SJCRH30 (cell line): ENCODE measurements at places on chromosomes 1 and 21. TPM values are rescaled to one million over a fixed set of nuclear protein-coding genes. Genes with fewer than 3 reads are reported as not detected.

DNA sequence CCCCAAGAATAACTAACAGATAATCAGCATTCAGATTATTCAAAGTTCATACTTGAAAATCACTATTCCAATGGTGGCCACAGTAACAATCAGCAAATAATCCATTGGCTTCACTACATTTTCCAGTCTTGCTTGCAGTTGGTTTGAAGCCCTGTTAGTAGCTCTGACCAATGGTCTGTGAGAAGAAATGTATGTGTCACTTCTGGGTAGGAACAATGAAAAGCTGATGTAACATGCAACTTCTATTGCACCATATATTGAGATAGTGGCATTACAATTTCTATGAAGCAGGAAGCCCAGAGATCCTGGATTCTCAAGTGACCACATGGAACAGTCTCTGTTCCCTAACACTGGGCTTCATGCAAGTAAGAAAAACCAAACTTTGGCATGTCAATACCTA lies 250.9 kb upstream of the DAB1 start:
- no peak for DNase-seq
- no peaks in the 10 kb centered on the region for H3K36me3 ChIP-seq
- no peaks in the 10 kb centered on the region for H3K27me3 ChIP-seq

- H3K27me3 ChIP-seq, result no peaks in the 10 kb centered on the region
- H3K27ac ChIP-seq, result no peak overlapping the region
- no peak overlapping the region for H3K4me3 ChIP-seq
- no peaks in the 10 kb centered on the region for H3K4me1 ChIP-seq
Observed at GRCh38 chr1:185439727-185440415, 122.8 kb upstream of the IVNS1ABP start.

DNA sequence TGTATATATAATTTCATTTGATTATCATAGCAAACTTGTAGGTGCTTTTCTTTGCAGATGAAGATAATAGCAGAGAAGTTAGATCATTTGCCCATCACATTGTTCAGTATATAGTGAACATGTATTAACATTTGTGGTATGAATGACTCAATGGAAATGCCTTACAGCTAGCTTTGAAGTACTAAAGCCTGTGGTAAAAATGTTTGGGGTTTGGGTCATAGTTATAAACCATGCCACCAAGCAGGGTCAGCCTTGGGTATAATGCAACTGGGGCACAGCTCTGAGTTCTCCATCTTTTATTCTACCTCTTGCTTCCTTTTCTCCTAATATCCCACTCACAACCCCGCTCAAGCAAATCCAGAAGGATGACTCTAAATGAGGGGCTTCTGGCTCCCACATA lies 141.6 kb downstream of the KCNT2 start:
- H3K27ac ChIP-seq, result no peak overlapping the region
- H3K27me3 ChIP-seq, result no peaks in the 10 kb centered on the region
- H3K36me3 ChIP-seq, result no peaks in the 10 kb centered on the region

- no peaks in the 10 kb centered on the region for H3K27me3 ChIP-seq
- no peak overlapping the region for H3K27ac ChIP-seq
Observed at GRCh38 chr1:45987204-45987603, 145.2 kb downstream of the PIK3R3 start.

DNA sequence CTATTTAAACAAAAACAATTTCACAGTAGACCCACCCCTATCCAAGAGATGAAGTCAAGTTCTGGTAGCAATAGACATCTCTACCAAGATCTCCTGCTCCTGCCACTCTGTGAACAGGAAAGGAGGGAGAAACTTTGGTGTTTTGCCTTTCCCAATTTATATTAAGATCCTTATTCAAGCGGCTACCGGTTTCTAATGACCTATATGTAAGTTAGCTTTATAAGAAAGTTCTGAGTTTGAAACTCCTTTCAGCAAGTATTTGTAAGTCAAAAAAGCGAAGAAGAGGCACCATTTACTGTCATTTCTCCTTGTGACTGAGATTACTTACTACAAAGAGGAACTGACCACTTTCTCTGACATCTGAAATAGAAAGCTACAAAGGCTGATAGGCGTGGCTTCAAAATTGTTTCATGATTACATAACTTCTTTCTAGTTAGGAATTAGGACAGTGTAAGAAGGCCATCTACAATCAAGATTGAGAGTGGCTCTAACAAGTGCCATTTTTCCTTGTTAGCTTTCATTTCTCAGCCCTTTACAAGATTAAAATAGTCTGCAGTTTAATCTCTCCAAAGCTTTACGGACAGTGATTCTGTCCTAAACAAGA lies at the start of gene MNDA:
TSS of gene MNDA (plus strand) at position 448 of the 604 bp plus-strand sequence. CDS start 10,803 bp downstream, outside the sequence.
- H3K27ac ChIP-seq, result no peak within 1 kb of the TSS
- no peaks in the 10 kb centered on the region for H3K4me1 ChIP-seq
- DNase-seq, result no peak
- no peaks in the 10 kb centered on the region for H3K36me3 ChIP-seq

The SNX7 gene
- 25.2 and 26.9 TPM in 2 replicates for total RNA-seq

The ANKRD34A gene
- 0.69 and 0.84 TPM in 2 replicates for total RNA-seq

The ITPKB gene
- total RNA-seq, result 22.5 and 23.2 TPM in 2 replicates

The RAVER2 gene
- total RNA-seq, result 26.9 and 29.1 TPM in 2 replicates
